ENCODE measurements at places on chromosomes 6 and 20.
A peak's percentile ranks its signal among the peaks of the same experiment; 100 is the strongest.

- peak; percentile 4 for DNase-seq
Measured at GRCh38 chr20:9441948-9442347, 72.4 kb upstream of the LAMP5 start.

DNA sequence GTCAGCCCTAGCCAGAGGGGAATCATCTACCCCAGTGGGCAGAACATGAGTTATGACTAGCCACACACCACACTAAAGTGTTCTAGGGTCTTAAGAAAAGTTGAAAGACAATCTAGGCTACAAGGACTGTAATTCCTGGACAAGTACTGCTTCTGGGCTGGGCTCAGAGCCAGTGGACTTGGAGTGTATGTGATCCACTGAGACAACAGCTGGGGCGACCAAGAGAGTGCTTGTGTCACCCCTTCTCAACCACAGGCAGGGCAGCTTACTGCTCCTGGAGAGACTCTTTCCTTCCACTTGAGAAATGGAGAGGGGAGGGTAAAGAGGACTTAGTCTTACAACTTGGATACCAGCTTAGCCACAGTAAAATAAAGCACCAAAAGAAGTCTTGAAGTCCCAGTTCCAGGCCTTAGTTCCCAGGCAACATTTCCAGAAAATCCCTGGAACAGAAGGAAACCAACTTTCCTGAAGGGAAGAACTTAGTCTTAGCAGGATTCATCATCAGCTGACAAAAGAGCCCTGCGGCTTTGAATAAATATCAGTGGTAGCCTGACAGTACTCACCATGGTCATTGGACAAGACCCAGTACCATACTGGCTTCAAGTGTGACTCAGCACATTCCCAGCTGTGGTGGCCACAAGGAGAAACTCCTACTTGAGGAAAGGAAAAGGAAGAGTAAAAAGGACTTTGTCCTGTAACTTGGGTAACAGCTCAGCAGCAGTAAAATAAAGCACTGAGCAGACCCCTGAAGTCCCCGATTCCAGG lies 355.1 kb upstream of the ADGRB3 start:
- DNase-seq: no peak

DNA sequence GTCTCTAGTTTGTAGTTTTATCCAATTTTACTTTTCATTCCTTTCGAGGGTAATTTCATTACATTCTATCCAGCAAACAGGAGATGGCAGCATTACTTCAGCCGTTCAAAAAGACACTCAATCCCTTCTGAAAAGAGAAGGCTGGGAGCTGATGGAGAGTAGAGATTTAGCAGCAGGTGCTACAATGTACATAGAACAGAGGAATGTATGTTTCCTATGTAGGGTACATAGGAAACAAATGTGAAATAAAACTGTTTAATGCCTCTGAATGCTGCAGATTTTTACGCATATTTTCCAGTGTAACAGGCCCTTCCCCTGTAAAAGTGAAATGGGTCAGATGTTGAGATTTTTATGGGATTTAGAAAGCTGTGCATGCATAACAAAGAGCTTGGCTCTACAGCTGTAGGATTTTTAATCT lies 16.0 kb downstream of the RPS12 start:
- DNase-seq: no peak

DNA sequence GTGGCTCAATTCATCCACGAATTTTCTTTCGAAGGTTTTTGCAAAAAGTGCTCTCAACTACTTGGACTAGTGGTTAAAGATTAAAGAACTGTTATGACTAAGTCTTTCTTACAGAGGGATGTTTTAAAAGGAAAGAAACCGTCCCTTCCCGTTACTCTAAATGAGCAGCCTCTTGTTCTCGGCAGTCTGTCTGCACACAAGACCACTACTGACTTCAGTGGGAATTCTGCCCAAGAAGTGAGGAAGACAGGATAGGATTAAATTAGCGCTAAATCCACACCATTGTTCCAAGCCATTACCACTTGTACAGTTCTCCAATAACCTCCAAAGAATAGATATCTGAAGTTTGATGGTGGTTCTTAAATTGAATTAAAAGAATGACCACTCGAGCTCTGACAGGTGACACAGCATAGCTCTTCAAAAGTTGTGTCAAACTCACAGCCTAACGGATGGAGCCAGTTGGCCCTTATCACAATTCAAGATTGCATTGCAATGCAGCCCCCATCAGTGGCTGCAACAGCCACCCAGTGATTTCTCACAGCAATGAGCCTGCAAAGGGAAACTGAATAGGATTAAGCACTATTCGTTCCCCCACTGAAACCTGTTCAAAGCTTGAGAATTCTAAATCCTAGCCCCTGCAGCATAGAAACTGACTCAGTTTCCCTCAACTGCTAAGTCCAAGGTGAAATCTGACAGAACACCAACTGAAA lies 1.8 kb downstream of the EPB41L2 start:
- DNase-seq: no peak

DNA sequence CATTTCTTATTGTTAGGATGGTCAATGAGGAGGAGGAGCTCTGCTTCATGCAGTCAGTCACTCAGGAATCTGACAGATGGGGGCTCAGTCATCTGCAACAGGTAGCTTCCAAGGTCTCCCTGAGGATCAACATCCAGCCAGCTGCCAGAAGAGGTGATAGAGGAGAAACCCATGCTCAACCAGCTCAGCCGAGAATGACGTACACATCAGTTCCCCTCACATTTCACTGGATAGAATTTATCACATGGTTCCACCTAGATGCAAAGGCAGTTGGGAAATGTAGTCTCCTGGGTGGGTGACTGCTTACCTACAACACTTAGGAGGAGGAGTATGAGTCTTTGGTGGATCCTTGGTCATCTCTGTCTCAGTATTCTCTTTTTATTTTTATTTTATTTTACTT lies 144.5 kb downstream of the CEBPB start:
- peak; percentile 25 for DNase-seq

GRCh38 chr6:31113861-31114540 lies 599 bp upstream of the PSORS1C1 start:
- no peak for DNase-seq

- DNase-seq: no peak
Measured at GRCh38 chr6:136963259-136963658, 41.2 kb downstream of the SLC35D3 start.

DNA sequence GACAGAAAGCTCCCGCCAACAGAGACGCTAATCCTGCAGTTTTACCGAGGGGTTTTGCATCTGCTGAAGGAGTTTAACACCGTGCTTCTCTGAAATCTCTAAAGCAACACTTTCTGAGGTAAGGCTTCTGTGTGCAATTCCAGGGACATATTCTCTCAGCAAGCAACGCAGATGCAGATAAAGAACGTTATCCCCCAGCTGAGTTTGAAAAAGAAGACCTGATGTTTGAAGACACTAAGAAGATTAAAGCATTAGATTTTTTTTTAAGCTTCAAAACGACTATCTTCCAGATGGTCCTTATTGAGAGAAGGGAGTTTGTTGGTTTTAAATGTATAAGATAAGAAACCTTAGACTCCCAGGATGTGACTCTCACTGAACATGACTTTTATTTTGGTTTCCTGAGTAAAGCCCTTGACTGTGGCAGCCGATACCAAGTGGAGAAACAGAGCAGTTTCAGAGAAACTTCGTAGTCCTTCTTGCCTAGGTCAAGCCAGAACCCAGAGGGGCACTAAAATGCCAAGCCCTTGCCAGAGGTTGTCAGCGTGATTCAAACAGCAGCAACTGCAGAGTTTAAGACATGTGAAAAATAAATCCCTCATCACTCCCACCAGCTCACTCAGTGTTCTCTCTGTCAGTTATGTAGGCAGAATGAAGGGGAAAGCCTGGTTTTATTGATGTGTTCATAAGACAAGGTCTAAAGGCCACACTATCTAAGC lies 353.3 kb upstream of the CNR1 start:
- DNase-seq: no peak

GRCh38 chr20:58531063-58531462 lies 15.9 kb upstream of the APCDD1L start:
- DNase-seq: no peak

DNA sequence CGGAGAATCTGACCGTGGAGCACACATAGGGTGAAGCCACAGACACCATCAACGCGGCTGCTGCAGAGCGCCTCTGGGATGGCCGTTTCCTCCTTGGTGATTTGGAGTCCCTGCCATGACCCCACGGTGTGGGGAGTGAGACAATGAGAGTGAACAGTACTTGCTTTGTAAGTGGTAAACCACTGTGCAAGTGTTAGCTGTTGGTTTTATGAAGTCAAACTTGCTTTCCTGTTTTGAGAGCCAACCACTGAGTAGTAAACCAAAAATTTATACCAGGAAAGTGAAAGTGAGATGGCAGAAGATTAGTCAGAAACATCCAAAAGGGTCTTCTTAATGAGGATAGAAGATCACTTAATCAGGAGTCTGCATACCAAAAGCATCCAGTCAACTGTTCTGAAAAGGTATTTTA lies 160.7 kb downstream of the FOXC1 start:
- no peak for DNase-seq

- DNase-seq: no peak
Measured at GRCh38 chr6:161543684-161544309, 269.9 kb upstream of the AGPAT4 start.

DNA sequence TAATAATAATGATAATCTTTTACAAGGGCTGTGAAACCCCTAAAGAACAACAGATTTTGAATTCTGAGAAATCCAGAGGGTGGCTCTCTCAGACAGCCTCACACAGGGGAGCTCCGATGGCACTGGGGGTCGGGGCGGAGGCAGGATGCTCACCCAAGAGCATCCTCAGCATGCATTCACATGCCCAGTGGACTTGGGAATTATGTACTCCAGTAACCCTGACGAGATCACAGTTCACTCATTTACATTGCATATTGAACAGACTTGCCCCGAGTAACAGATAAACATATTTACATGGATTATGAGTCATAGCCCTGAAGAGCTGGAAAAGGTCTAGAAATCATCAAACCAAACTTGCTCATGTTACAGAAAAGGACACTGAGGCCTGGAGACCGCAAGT lies 482.7 kb upstream of the JARID2 start:
- no peak for DNase-seq

- no peak for DNase-seq
Measured at GRCh38 chr6:15464211-15464725, 198.6 kb downstream of the DTNBP1 start.

DNA sequence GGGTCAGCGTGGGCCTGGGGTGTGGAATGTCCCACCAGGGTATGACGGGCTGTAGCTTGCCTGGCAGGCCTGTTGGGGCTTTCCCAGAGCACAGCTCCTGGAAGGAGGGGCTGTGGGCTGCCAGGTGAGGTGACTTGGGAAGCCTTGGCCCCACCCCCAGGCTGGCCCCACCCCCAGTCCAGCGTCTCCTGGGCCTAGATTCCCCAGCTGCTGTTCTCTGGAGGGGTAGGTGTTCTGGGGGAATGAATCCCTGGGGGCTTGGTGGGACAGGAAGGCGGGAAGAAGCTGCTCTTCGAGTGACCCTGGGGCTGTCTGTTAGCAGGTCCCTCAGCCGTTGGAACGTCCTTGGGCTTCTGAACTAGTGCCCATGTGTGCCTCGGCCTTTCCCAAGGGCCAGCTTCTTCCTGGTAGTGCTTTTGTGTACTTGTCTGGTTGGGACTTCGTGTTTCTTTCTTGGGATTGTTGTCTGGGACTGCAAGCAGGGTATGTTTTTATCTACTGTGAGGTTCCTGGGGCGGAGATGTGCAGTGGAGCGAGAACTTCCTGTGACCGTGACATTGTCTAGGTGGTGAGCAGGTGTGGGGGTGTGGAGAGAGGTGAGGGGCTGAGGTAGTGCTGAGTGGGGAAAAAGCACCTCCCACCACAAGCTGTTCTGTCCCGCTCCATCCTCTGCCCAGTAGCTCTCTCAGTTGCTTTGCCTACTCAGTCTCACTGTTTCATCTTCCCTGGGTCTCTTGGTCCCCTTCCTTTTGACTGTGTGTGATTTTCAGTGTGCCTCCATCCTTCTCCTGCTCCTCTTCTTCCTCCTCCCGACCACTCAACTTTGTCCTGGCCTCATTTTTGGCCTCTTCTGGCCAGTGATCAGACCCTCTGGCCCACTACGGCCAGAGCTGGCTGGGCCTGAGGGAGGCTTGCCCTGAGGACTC lies 1.3 kb upstream of the DDR1 start:
- DNase-seq: peak; percentile 50

DNA sequence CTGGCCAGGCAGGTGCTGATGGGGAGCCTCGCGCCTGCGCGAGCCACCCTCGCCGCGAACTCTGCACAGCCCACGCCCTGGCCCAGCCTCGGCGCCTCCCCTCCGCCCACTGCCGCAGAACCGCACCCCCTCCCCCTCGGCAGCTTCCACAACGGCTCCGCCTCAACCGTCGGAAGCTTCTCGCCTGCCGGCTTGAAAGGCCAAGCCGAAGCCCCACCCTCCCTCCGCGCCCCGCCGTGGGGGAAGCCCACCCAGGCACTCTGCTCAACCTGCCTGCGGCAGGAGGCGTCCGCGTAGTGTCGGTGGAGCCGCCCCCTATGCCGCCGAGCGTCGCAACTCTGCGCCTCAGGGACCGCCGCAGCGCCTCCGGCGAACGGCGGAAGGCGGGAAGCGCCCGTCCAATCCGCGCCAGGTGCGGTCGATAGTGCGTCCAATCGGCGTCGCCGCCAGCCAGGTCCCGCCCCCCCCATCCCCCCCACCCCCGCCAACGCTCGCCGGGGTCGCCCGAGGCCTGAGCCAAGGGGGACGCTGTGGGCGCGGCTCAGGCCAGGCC lies at the start of gene SYCP2:
SYCP2 (minus strand) TSS at position 342 of the 553 bp plus-strand sequence. CDS start 11,224 bp downstream, outside the sequence.
- no peak for DNase-seq

GRCh38 chr6:134182528-134182927 lies 130.1 kb upstream of the SLC2A12 start:
- DNase-seq: no peak

- DNase-seq: no peak
Measured at GRCh38 chr20:52422574-52423336, 231.2 kb upstream of the ZFP64 start.

DNA sequence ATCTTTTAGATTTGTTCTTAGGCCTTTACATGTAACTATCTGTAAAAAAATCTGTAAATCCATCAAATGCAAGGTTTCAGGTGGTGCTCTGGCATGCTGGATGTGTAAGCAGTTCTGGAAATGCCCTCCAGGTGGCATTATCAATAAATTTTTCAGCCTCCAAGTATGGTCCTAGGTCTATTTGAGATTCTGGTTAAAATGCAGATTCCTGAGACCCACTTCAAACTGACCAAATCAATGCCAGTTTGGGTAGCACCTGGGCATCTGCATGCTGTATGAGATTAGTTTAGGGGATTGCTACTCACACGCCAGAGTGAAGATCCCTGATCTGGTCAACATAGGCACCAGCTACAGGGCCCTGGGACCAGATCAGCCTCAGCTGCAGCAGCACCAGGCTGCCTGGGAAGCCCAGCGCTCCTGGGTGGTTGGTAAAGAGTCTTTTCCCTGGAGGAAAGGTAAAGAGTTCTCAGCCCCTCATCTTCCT lies 507.3 kb upstream of the CITED2 start:
- peak; percentile 21 for DNase-seq

- DNase-seq: no peak
Measured at GRCh38 chr6:2035046-2035445, 210.4 kb downstream of the GMDS start.

DNA sequence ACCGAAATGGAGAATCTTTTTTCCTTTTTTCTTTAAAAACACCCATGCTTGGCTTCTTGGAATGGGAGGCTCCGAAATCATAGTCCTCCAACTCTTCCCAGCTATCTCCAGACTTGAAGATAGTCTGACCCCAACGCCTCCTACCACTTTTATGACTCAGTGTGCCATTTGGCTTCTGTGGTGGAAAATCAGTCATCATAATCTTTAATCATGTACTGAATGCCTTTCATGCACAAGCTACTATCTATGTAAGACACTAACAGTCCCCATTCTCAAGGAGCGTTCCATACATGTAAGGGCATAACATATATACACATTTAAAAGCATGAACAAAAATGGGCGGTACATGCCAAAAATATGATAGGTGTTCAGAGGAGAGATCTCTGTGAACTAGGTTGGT lies 44.1 kb downstream of the TMEM14B start:
- DNase-seq: no peak

- DNase-seq: no peak
Measured at GRCh38 chr6:41558033-41558807, 12.0 kb downstream of the FOXP4 start.

Data from GM12864 (cell line).